ENCODE measurements at places on chromosomes 12 and 14.
A peak's percentile ranks its signal among the peaks of the same experiment; 100 is the strongest.

- DNase-seq: no peak
Observed at GRCh38 chr12:110345176-110345661, 58.3 kb downstream of the ANAPC7 start.

- DNase-seq: peak; percentile 73
Observed at GRCh38 chr12:121005346-121005815, 10.9 kb downstream of the C12orf43 start.

- DNase-seq: no peak
Observed at GRCh38 chr12:16495196-16495595, 110.8 kb downstream of the LMO3 start.

GRCh38 chr12:47737936-47738594 lies 12.8 kb upstream of the ENDOU start:
- no peak for DNase-seq

DNA sequence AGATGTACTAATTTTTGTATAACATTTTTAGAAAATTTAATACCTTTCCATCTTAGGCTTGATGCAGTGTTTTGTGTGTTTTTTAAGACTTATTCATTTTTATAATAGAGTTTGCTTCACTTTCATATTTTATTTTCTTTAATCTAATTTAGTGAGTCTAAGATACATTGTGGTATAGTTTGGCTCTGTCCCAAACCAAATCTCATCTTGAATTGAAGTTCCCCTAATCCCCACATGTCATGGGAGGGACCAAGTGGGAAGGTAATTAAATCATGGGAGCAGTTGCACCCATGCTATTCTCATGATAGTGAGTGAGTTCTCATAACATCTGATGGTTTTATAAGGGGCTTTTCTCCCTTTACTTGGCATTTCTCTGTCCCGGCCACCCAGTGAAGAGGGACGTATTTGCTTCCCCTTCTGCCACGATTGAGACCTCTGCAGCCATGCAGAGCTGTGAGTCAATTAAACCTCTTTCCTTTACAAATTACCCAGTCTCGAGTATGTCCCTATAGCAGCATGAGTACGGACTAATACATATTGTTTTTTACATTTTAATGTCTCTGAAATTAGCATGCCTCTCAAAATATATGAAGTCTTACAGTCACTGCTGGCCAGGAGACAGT lies 34.9 kb downstream of the GABARAPL1 start:
- DNase-seq: no peak

DNA sequence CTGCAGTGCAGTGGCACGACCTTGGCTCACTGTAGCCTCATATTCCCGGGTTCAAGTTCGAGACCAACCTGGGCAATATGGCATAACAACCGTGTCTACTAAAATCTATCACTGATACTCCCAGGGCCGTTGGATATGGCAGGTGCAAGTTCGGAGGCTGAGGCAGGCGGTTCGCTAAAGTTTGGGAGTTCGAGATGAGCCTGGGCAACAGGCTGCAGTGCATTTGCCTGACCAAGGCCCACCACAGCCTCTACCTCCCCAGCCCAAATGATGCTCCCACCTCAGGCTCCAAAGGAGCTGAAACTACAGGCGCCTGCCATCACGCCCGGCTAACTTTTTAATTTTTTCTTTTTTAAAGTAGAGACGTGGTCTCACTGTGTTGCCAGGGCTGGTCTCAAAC lies 177.1 kb upstream of the ALG10B start:
- no peak for DNase-seq

GRCh38 chr12:109369831-109370230 lies 22.1 kb downstream of the MYO1H start:
- no peak for DNase-seq

DNA sequence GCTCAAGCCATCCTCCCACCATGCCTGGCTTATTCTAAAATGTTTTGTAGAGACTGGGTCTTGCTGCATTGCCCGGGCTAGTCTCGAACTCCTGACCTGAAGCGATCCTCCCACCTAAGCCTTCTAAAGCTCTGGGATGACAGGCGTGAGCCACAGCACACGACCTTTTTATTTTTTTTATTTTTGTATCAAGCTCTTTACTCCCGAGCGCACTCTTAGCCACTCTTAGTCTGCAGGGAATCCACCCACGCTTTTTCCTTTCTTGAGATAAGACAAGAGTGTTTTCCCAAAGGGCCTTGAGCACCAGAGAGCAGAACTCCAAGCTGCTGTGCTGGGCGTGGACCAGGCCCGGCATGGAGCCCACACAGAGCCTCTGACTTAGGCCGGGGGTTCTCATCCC lies 23.4 kb downstream of the MAP1LC3B2 start:
- no peak for DNase-seq

DNA sequence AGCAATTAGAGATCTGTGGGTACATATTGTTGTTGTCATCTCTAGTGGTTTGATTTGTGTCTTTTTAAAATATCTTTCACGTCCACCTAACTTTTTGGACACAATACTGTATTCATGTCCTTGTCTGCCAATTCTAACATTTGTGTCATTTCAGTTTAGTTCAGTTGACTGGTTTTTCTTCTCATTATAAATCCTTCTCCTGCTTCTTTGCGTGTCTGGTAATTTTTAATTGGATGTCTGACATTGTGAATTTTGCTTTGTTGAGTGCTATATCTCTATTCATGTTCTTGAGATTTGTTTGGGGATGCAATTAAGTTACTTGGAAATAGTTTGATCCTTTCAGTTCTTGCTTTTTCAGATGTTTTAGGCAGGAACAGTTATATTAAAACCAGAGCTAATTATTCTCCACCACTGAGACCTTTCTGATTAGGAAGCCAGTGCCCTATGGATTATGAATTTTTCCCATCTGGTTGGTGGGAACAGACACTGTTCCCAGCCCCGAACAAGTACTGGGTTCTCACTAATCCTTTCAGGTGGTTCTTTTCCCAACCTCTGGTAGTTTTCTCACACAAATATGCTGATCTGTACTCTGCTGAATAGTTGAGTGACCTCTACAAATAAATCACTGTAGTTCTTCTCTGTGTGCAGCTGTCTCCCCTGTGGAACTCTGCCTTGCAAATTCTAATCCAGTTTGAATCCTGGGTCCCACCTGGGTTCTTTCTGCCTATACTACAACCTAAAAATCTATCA lies 91.1 kb upstream of the DYNC1H1 start:
- DNase-seq: no peak

- DNase-seq: no peak
Observed at GRCh38 chr12:132740313-132740646, 21.4 kb downstream of the ANKLE2 start.

- DNase-seq: peak; percentile 63
Observed at GRCh38 chr12:112121780-112122565, 3.4 kb upstream of the TRAFD1 start.

DNA sequence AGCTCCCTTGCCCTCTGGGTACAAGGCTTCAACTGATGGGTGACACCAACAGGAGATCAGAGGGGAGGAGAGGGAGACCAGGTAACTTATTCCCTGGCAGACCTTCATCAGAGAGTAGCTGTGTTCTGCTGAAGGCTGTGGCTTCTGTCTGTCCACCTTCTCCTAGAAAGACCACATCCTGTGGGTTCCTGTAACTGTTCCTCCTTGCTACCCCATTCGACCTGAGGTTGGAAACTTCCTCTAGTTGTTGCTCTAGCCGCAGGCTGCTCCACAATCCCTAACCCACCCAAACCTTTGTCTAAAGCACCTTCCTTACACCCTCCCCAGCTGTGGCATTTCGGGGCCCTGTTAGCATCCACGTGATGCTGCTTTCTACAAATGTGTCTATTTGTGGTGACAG lies 454.2 kb downstream of the DPF3 start:
- no peak for DNase-seq

DNA sequence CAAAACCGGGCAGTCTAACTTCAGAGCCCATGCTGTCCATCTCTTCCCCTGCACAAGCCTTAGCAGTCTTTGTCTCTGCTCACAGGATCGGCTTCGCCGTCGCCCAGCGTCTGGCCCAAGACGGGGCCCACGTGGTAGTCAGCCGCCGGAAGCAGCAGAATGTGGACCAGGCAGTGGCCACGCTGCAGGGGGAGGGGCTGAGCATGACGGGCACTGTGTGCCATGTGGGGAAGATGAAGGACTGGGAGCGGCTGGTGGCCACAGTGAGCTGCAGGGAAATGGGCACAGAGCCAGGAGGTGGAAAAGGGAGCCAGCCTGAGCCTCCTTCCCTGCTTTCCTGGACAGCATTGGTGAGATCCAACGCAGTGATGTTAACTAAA lies 14.2 kb upstream of the CARMIL3 start:
- DNase-seq: no peak

DNA sequence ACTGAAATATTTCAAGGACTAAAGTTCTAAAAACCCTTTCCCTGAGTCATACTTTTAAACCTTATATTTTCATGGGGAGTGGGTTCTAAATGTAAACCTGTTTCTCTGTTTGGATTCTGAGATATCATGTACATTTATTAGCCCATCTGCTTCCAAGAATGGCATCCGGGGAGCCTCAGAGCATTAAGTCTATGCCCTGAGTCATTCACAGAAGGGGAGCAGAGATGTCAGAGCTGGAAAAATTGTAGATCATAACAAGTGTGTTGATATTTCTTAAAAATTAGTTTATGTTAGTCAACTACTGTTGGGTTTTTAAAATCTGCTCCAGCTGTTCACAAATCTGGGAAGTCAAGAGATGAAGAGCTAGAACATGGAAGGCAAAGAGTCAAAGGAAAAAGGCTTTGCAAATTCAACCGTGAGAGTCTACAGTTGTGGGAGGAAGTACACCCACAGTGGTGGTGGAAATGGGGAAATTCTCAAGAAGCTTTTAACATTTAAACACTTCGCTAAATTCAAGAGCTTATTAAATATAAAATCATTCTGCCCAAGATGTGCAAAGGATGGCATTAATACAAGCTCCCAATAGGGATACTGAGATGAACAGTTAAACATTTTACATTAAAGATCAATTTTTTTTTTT lies 70.5 kb upstream of the FLRT2 start:
- DNase-seq: no peak

DNA sequence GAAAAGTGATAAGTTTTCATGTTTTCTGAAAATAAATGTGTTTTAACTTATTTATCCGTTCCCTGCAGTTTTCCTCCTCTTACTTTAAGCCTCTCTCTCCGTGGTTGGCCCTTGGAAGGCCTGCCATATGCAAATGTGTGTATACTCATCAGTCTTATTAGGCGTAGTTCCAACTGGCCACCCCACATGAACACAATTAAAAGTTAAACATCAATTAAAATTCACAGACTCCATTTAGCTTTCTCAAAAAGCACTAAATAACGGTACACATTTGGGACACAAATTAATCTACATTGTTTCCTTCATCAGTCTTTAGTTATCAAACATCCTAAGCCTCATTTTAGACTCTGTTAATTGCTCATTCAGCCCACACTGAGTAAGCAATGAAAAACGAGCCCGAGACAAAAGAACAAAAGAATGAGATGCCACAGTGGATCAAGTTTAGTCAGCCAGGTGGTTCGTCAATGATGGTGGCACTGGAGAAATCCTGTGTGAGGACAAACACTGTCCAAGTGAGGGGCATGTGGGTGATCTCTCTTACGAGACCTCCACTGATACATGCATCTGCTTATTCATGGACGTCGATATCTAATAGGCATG lies 76.0 kb upstream of the TMCC3 start:
- DNase-seq: no peak

- peak; percentile 39 for DNase-seq
Observed at GRCh38 chr12:64608901-64609535, 1.3 kb upstream of the RASSF3 start.

GRCh38 chr12:107493666-107494065 lies 191.9 kb upstream of the PWP1 start:
- no peak for DNase-seq

DNA sequence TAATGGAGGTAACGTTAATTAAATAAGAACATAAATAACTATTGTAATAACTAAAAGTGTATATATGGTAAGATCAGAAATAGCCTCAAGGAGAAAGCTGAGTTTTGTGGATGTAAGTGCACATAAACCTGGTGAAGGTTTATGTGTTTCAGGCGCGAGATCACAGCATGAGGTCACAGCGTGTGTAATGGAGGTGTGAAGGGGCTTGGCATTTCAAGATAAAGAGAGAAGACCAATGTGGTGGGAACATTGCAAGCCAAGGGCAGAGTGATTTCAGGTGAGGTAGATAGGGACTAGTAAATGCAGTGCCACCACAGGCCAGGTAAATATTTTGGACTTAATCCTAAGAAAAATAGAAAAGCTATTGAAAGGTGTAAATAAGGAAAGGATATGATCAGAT lies 21.7 kb upstream of the KICS2 start:
- no peak for DNase-seq

GRCh38 chr14:45891417-45892080 lies 638.5 kb upstream of the MIS18BP1 start:
- DNase-seq: no peak

DNA sequence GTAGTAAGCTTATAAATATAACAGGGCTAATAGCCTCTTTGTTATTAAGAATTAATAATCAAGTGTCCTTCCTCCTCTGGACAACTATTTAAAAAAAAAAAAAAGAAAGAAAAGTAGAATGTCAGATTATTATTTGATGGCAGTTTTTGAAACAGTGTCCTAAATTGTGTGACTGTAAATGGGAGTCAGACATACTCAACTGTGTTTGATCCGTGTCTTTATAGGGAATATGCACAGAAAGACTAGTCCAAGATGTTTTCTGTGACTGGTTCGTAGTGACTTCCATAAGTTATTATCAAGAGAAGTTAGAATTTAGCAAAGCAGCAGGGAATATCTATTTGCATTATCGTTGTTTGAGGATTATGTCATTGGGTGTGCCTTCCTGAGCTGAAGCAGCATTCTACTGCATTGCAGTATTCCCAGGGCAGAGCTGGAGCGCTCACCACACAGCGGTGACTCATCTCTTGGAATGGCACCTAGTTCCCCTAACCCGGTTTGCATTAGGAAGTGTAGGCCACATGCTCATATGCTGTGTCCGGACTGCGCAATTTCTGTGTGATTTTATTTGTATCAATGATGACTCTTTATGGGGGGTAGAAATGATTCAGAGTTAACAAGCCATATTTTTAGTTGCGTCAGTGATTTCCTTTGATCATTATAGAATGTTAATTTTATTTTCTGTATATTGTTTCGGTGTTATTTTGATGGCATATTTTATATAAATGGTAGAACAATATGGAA lies 7.9 kb downstream of the DYNC1H1 start:
- peak; percentile 92 for DNase-seq

GRCh38 chr12:72135021-72135301 lies 137.2 kb upstream of the TRHDE start:
- DNase-seq: no peak

- DNase-seq: no peak
Observed at GRCh38 chr12:29737644-29738043, 46.1 kb downstream of the TMTC1 start.

- no peak for DNase-seq
Observed at GRCh38 chr12:131231032-131231980, 277.6 kb downstream of the ADGRD1 start.

GRCh38 chr12:30515351-30515750 lies 180.3 kb downstream of the IPO8 start:
- no peak for DNase-seq

DNA sequence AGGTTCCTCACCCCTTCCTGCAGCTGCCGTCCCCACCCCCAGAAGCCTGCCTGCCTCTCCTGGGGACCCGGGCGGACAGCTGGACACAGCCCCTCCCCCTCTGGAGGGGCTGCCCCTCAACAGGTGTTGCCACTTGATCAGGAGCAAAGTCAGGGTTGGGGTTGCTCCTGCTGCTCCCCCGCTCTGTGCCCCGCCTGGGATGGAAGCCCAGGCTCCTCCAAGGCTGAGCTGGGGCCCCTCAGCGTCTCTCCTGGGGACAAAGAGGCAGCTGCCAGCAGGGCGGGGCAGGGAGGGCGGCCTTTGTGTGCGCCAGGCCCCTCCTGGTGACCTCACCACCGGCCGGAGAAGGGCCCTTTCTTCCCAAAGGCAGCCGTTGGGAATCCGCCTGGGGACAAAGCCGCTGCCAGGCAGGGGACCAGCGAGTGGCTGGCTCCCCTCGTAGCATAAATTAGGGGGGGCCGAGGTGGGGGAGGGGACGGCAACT lies 13.7 kb downstream of the TRMT61A start:
- DNase-seq: peak; percentile 83

- peak; percentile 10 for DNase-seq
Observed at GRCh38 chr12:88665071-88665470, 84.8 kb upstream of the KITLG start.

All from AG20443 (cell line).